CD4-positive, alpha-beta T cell treated with Interleukin-15 for 1 hour (primary cell): ENCODE measurements at places on chromosomes 7 and 10.

DNA sequence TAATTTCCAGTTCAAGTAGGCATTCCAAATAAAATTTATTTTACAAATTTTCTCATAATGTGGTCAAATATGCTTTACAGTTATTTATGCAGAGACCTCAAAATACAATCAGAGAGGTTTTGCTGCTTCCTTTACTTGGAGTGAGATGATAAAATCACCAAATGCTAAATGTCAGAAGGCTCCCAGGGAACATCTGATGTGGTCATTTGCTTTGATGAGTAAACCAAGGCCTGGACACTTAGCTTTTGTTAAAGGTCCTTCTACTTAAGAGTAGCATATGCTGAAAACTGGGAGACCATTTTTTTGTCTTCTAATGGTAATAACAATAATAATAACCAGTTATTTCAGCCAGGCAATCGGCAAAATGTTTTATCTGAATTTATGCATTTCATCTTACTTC, 60.6 kb upstream of the AKR1E2 start:
- DNase-seq: no peak

DNA sequence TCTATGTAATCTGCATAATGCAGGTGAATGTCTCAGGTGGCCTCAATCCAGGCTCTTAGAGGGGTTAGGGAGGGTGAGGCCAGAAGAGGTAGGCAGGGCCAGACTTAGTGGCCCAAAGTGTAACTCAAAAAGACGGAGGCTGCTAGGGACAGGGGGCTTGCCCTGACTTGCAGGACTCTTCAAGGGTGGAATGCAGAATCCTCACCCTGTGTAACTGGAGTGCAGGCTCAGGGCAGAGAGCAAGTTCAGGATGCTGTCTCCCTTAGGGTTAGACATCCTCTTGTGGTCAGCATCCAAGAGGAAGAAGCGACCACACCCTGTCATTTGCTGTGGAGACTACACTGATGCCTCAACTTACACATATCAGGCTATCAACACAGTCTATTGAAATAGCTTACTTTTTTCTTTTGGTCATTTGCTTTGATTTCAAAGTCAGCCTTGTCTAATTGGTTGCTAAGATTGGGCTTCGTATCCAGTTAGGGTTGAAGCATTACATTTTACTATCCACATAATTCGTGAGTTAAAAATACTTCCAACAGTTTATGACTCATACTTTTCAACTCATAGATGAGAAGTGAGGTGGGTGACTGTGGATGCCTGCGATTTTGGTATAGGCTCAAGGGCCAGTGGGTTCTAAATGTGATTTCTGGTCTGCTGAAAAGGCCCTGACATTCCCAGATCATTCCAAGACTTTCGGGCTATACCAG, 563.6 kb downstream of the SUGCT start:
- no peak for DNase-seq

DNA sequence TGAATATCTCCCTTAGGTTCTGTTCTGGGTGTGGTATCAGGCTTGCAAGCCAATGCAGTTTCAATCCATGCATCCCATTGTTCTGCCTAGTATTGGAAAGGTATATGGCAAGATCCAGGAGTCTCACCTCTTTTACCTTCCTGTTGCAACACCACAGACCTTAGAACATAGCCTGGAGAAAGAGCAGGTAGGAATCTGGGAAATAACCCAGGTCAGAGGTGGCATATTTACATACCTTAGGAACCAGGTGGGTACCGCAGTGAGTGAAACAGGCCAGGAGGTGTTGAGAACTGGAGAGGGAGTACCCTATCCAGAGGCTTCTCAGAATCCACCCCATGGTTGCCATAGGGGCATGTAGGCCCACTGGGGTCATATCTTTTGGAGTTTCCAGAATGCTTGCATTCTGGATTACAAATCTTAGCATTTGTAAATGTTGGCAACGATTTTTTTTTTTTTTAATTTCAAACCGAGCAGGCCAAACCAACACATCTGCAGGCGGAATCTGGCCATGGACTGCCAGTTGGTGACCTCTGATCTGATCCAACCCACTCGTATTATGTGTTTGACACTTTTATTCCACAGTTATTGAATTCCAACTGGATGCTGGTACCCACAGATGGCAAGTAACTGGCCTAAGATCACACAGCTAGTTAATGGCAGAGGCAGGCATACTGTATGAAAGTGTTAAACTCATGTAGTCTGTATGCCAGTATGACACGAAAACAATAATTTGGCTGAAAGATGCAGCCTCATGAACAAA, 180.3 kb upstream of the TCF7L2 start:
- DNase-seq: no peak

DNA sequence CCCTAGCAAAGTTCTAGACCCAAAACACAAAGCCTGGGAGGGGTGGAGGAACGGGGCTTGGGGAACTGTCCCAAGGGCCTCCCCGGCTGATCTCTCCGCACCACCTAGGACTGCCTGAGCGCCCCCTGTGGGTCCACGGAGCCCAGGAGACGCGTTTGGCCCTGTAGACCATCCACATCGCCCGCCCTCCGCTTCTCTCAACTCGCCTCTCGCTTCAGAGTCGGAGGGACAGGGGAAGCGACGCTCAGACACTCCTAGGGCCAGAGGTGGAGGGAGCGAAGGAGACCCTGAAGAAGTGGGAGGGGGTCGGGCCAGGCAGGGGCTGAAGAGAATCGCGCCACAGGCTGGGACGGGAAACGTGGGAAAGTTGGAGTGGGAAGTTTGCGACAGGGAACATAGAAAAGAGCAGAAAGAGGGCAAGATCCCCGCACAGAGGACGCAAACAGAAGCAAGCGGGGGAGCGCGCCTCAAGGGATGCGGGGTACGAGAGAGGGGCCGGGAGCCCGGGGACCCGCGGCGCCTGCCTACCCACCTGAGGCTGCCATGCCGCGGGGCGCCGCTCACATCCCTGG, 378 bp downstream of the PIK3AP1 start:
- DNase-seq: peak; percentile 76

DNA sequence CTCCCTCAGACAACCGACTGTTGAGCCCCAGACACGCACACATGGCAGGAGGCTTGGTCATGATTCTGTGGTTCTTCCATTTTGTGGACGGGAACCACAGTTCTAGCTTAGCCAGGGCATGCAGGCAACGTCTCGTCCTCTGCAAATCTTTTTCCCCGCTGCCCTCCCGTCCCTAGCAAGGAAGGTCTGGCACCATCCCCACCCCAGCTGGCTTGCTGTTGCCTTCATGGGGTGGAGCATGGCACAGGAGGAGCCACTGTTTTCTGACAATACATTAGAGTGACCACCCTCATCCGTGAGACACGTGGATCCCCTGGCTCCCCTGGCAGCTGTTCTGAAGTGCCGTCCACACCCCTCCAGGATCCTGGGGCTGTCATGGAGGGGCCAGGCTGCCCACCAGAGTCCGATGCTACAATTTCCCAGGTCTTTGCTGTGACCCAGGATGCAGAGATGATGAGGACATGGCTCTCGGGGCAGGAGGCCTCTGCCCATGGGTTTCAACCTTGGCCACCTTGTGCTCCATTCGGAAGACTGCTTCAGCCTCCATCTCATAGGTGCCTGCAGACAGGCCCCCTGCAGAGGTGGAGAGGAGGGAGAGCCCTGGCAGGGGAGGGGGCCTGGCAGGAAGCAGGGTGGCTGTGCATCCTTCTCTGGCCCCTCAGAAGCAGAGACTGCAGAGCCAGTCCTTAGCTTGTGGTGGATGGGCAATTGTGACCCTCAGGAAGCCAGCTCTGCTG, 233.6 kb downstream of the GLRX3 start:
- DNase-seq: no peak

- DNase-seq: no peak
Observed at GRCh38 chr7:100686201-100686821, 7.7 kb downstream of the GIGYF1 start.

DNA sequence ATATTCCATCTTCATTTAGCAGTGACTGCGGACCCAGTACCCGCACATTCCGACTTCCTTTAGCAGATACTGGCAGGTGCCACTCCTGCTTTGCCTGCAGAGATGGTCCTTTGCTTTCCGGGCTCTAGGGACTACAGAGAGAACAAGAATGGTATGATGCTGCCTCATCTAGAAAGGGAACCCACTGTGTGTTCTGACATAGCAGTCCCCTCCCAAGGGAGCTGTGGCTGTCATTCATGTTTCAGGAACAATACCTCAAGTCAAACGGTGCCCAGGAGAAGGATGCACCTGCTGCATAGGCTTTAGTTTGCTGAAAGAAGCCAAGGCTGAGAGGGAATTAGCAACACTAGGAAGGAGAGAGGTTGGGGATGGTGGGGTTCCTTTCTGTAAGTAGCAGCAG, 15.9 kb upstream of the TMEM72 start:
- DNase-seq: no peak

GRCh38 chr7:5177060-5177459, 13.0 kb upstream of the WIPI2 start:
- DNase-seq: no peak

GRCh38 chr10:11447586-11447985, 163.9 kb downstream of the USP6NL start:
- no peak for DNase-seq

DNA sequence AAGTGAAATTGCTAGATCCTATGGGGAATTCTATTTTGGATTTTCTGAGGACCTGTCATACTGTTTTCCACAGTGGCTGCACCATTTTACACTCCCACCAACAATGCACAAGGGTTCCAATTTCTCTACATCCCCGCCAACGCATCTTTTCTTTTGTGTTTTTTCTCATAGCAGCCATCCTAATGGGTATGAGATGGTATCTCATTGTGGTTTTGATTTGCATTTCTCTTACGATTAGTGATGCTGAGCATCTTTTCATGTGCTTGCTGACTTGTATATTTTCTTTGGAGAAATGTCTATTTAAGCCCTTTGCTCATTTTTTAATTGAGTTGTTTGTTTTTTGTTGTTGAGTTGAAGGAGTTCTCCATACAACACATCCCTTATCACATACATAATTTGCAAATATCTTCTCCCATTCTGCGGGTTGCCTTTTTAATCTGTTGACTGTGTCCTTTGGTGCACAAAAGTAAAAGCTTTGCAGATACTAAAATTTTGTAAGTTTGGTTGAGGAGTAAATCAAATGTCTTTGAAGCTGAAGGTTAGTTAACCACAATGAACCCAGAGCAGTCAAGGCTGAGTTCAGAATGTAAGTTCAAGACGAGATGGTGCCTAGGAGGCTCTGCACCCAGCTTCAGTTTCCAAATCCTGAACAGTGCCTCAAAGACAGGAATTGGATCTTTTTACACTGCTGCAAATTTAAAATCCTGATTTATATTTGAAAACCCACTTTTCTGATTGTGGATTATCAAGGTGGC, 195.4 kb downstream of the COBL start:
- no peak for DNase-seq

- DNase-seq: no peak
Observed at GRCh38 chr10:132249824-132250375, 57.9 kb downstream of the STK32C start.

- DNase-seq: peak; percentile 21
Observed at GRCh38 chr7:87058744-87059524, 520 bp downstream of the ELAPOR2 start.

DNA sequence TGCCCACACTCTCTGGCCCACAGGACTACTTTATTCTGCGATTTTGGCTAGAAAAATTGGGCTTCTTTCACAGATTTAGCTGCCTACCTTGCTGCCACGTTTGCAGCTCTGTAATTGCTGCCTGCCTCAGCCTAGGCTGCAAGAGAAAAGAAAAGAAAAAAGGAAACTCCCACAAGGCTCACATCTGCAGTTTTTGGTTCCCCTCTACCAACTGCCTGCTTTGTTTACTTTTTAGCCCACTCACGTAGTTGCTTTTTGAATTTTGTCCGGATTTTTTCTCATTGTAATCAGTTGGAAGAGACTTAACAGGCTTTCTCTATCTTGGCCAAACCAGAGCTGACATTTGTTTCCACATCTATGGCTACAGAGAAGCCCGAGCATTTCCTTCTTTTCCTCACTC, 24.3 kb downstream of the SUN3 start:
- DNase-seq: no peak

DNA sequence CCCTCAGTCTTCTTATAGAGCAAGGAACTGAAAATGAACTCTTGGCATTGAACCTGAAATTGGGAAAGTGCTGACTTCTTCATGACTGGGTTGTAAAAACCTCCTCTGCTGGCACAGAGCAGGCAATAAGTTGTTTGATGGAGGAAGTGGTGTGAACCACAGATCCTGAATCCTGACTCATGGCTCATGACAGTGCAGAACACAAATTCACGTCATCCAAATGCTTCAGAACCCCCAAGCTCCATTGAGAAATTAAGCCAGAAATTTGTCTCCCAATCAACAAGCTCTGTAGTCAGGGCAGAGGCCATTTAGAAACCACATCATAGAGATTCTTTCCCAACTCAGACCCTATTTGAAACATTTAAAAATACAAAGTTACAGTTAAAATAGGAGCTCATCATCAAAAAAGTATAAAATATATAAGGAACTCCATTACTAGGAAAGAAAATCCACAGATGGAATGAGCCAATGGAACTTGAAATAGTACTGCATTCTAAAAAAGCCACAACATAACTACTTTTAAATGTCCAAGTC, 10.3 kb upstream of the STK17A start:
- DNase-seq: peak; percentile 71

- peak; percentile 50 for DNase-seq
Observed at GRCh38 chr10:102643336-102644065, 778 bp upstream of the TRIM8 start.

DNA sequence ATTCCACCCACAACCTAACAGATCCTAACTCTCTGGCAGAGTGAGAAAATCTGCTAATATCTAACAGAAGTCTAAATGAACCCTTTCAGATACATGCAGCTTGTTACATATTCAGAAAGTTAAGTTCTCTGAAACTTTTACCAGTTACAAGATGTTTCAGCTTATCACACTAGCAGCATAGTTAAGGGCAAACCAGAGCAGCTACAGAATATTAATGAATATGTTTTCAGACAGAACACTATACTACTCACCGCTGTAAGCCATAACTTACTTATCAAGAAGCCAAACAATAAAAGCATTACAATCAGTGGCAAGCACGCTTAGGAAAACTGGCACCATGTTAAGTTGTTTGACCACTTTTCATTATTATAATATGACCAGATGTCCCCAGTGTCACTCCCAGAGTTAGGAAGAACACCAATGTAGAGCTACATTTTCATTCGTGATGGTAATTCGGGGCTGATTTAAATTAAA, 2.7 kb downstream of the ITGB1 start:
- no peak for DNase-seq

GRCh38 chr10:103120977-103121735, 71.9 kb downstream of the NT5C2 start:
- DNase-seq: no peak

DNA sequence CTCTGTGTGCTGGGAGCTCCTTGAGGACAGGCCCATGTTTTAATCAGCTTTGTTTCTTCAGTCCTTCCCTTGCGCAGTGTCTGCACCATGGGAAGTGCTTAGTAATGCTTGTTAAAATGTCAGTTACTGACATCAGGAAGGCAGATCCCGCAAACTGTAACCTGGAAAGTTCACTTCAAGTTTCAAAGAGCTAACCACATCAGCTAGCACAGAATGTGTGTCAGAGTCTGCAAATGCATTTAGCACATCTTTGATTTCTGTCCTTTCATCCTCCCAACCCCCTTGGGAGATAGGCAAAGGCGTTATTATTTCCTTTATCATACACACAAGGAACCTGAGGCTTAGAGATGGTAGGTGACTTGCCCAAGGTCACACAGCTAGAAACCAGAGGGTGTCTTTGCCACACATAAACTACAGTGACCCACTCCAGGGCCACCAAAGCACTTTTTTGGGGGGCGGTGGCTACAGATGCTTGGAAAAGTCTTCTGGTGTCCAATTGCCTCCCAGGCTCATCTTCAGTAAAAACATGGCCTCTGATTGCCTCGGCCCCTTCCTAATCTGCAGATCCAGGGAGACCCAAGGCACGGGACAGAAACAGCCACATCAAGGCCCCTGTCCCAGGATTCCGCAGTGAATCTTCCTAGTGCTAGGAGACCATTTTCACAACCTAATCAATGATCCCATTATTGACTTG, 116.2 kb upstream of the GPR26 start:
- no peak for DNase-seq
